ENCODE measurements at places on chromosomes 7 and 10.
A peak's percentile ranks its signal among the peaks of the same experiment; 100 is the strongest.

DNA sequence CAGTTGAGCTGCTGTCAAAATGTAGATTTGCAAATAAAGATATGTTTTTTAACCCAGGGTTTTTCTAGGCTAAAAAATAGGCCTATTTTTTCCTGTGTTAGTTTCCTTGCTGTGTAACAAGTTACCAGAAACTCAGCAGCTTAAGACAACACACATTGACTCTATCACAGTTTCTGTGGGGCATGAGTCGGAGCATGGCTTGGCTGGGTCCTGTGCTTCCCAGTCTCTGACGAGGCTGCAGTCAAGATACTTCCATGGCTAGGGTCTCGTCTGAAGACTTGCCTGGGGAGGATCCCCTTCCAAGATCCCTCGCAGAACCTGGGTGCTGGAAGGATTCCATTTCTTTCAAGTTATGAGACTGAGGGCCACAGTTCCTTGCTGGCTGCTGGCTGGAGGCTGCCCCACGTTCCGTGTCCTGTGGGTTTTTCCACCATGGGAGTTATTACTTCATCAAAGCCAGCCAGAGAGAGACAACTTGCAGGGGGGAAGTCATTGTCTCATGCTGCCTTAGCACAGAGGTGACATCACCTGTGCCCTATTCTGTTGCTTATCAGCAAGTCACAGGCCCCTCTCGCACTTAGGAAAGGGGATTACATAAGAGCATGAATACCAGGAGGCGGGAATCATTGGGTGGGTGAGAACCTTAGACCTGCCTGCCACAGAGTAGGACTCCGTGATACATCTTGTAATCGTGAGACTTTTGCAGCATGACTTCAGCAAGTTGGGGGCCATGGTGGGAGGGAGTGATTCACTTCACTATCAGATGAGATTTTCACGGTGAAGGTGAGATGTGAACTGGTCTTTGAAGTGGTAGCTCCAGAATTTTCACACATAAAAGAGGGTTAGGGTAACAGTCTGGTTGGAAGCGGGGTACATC is 77.9 kb downstream of the CCNY start:
- no peak for DNase-seq

- no peak for DNase-seq
Measured at GRCh38 chr7:50213622-50214017, 90.9 kb upstream of the IKZF1 start.

DNA sequence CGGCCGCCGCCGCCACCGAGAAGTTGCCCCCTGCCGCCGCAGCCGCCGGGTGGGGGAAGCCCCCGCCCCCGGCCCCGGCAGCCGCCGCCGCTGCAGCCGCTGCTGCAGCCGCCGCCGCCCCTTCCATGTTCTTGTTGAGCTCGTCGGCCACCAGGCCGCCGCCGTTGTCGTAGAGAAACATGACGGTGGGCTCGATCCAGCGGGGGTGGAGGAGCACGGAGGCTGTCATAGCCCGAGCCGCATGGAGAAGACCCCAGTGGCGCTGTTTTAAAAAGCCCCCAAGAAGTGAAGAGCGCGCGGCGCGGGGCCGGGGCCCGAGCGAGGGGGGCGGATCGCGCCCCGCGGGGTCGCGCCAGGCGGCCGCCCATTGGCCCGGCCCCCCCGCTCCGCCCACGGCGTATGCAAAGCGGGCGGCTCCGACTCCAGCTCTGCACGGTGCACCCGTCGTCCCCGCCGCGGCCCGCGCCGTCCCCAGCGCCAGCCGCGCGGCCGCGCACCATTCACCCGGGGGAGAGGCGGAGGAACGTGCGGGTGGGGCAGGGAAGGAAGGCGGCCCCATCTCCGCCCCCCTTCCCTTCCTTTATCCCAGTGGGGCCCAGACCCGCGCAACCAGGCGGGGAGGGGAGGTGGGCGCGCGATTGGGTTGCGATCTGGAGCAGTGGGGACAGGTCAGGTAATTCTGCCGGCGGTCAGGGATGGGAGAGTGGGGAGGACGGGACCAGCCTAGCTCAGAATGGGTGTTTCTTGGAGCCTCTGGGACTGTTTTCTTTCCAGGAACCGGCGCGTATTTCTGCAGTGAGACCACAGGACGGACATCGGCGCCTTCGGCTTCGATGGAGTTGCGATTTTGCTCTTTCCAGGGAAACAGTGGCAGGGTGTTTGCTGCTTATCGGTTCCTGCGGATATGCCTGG is at the start of gene HOXA13:
HOXA13 (minus strand) TSS at position 243 of the 912 bp plus-strand sequence; CDS start at position 229, 14 bp downstream.
- peak; percentile 76 for DNase-seq

DNA sequence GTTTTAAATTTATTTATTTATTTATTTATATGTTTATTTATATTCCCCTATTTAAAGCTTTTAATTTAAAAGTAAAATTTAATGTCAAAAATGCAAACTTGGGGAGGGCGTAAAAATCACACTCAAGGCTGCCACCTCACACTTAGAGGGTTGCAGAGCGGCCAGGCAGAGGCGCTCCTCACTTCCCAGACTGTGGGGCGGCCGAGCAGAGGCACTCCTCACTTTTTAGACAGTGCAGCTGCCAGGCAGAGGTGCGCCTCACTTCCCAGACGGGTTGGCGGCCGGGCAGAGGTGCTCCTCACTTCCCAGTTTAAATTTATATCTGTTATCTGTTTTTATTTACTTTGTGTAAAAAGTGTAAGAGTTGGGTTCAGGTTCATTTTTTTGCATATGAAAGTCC is 10.0 kb upstream of the ZNF425 start:
- no peak for DNase-seq

GRCh38 chr10:86786368-86786767 is 29.9 kb downstream of the BMPR1A start:
- DNase-seq = no peak

DNA sequence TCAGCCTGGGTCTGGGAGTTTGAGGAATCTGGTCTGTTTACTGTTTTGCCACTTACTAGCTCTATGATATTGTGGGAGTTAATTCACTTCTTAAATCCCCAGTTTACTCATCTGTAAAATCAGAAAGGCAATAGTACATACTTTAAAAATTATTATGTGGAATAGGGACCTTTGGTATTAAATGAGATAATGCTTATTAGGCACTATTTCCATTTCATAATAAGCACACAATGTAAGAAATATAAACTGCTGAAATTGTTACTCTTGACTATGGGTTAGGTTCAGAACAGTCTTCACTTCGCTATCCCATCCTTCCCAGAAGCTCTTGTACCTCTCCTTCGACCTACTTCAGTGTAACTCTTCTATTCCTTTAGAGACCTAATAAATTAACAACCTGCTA is 47.2 kb downstream of the AGK start:
- DNase-seq = no peak

DNA sequence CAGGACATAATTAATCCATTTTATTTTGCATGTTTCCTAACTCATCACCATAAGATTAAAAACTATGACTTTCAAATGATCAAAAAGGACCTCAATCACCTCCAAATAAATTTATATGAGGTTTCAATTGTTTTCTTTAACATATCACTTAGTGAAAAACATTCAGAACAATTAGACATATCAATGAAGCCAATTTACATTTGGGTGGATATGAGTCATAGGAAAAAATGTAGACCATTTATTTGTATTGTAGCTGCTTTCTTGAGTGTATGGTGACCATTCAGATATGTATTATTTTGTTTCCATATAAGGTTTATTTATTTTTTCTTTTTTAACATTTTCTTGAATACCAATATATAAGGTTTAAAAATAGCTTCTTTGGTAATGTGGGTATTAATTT is 13.3 kb upstream of the EXOC6 start:
- DNase-seq = no peak

DNA sequence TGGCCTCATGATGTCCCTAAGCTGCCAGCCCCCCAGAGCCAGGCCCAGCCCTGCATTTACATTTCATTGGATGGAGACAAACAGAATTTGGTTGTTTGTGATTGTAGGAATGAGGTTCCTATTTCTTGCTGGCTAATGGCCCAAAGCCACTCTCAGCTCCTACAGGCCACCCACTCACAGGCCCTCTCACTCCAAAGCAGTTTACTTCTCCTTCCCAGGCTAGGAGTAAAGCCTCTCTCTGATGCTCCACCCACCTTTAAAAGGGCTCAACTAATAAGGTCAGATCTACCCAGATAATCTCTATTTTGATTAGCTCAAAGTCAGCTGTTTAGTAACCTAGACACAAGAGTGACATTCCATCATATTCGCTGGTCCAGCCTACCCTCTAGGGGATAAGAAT is 11.2 kb upstream of the CUZD1 start:
- DNase-seq = no peak

DNA sequence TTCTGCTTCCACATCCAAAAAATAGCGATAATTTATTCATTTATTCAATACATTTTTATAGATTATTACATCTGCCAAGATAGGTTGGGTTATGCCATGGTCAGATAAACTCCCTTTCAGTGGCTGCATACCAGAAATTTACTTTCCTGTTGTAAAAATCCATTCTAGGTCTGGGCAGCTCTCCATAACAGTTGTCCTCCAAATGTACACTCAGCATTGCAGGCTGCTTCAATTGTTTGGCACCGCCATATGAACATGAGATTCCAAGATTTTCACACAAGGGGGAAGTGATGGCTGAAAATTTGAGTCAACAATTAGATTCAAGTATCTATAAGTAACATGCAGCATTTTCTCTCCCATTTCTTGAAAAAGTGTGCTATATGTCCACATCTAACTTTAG is 568.7 kb downstream of the ETV1 start:
- DNase-seq = no peak

GRCh38 chr7:112023282-112023681 is 182.9 kb downstream of the DOCK4 start:
- DNase-seq = no peak

- DNase-seq = no peak
Measured at GRCh38 chr10:14333606-14334005, 2.9 kb upstream of the FRMD4A start.

DNA sequence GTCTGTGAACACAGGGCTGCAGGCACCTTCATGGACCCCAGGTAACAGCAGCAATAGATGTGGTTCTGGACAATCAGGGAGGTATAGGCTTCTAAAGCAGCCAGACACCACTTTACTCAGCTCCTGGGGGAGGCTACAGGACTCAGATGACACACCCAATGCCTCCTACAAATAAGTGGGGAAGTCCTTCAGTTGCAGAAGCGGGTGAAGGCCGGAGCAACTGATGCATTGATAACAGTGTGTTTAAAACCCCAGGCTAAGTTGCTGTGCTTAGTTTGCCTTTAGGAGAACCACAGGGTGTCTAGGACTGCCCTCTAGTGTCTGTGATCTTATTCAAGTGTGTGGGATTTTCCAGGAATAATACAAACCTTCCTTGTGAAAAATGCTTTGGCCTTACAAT is 5.9 kb upstream of the ITGA8 start:
- no peak for DNase-seq

- no peak for DNase-seq
Measured at GRCh38 chr10:88039496-88040200, 176.2 kb downstream of the PTEN start.

- DNase-seq = no peak
Measured at GRCh38 chr10:6840201-6840691, 260.2 kb upstream of the PRKCQ start.

- peak; percentile 62 for DNase-seq
Measured at GRCh38 chr10:3516234-3516922, 268.6 kb downstream of the KLF6 start.

- DNase-seq = no peak
Measured at GRCh38 chr7:2911466-2911865, 67.4 kb upstream of the GNA12 start.

- DNase-seq = no peak
Measured at GRCh38 chr7:20395511-20395910, 64.8 kb downstream of the ITGB8 start.

DNA sequence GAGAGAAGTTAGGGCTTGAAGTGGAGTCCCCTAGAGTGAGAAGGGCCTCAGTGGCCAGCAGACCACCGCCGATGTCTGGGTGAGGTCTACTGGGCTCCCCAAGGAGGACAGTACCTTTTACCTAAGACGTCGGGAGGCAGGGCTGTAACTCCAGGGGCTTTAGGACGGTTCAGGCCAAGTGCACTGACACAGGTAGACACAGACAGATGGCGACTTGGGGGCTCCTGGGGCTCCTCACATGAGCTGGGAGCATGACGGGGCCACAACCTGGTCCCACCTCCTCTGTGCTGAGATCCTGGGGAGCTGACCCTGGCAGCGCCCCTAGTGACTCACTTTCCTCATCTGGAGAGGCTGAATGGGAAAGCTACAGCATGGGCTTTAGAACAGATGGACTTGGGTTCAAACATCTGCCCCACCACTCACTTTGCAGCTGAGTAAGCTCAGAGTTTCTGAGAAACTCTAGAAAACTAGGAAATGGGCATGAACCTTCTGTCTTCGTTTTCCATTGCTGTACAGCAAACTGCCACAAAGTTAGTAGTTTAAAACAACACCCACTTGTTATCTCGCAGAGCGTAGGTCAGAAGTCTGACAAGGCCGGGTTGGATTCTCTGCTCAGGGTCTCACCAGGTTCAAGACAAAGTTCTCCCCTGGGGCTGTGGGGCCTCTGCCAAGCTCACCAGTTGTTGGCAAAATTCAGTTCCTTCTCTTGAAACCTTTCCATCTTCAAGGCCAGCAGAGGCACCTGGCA is 4.7 kb upstream of the COMTD1 start:
- no peak for DNase-seq

DNA sequence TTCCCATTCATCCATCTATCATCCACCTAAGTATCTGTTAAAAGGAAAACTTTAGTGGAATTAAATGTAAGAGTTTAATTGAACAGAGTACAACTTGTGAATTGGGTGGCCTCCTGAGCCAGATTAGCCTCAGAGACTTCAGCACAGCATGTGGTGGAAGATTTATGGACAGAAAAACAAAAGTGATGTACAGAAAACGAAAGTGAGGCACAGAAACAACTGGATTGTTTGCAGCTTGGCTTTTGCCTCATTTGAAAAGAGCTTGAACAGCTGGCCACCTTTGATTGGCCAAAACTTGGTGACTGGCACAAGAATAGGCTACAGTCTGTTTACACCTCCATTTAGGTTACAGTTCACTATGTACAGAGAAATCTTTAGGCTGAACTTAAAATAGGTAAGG is 1463.4 kb upstream of the CELF2 start:
- no peak for DNase-seq

- no peak for DNase-seq
Measured at GRCh38 chr10:44339218-44339617, 45.7 kb downstream of the CXCL12 start.

- DNase-seq = no peak
Measured at GRCh38 chr7:44849259-44849884, 1.5 kb upstream of the H2AZ2 start.

GRCh38 chr10:60413306-60414012 is 23.8 kb upstream of the ANK3 start:
- DNase-seq = no peak

DNA sequence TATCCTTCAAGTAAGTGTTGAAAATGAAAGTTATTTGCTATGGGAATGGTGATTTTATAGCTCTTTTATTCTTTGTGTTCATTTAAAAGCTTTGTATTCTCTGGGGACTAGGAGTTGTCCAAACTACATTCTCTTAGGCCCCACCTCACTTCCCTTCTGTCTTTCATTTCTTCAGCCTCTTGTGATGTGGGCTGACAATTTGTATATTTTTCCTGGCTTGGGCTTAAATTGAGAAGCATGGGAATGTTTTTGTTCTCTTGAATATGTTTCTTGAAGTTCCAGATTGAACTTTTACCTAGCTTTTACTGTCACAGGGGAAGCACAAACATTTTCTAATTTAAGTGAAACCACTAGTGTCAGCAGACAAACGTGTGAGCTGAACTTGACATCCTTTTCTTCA is 27.9 kb downstream of the BBS9 start:
- DNase-seq = no peak
